ENCODE measurements at places on chromosomes 16 and 17.
A peak's percentile ranks its signal among the peaks of the same experiment; 100 is the strongest.

GRCh38 chr16:21169249-21169981 is 10.9 kb downstream of the LDAF1 start:
- DNase-seq = no peak

- DNase-seq = no peak
These were observed 56.6 kb downstream of the ESRP2 start for GRCh38 chr16:68179196-68179795.

GRCh38 chr16:8655184-8655717 is 19.2 kb upstream of the ABAT start:
- no peak for DNase-seq

- no peak for DNase-seq
These were observed 214.4 kb upstream of the CHMP6 start for GRCh38 chr17:80777274-80777673.

- DNase-seq = no peak
These were observed 46.7 kb downstream of the C17orf67 start for GRCh38 chr17:56786989-56787482.

- no peak for DNase-seq
These were observed 1.4 kb downstream of the NOTUM start for GRCh38 chr17:81959362-81960129.

GRCh38 chr17:34850023-34850422 is 111.2 kb downstream of the CCT6B start:
- no peak for DNase-seq

- no peak for DNase-seq
These were observed 928.7 kb downstream of the KCNJ2 start for GRCh38 chr17:71098071-71098470.

DNA sequence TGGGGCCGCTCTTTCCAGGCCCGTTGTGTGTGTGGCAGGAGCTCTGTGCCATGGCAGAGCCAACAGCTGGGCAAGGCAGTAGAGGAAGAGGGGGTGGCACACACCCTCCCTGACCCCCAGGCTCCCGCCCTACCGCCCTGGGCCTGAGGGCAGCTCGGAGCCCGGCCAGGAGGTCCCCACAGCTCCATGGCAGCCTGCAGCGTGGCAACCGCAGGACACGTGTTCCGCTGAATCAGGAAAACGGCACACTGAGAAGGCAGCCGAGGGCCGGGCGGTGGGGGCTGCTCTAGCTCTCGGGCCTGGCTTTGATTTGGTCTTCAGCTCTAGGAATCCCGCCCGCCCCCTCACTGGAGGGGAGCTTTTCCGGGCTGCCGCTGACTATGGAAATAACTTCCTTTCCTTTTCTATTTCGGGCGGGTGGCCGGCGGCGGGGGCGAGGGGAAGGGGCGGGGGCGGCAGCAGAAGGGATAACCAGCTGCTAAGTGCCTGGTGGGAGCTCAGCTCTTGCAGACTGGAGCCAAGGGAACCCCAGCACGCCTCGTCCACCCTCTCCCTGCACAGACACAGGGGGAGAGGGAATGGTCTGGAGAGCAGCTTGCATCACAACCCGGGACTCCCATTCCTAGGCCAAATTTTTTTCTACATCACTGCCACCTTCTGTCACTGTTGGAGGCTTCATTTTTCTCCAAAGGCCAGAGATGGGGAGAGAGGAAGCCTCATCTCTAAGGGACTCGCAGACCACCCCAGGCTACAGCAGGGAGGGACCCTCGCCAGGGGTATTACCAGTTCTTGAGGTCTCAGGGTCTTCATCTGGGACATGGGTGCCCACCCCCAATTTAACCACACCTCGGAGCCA is 24.8 kb upstream of the MRPS23 start:
- peak; percentile 93 for DNase-seq

GRCh38 chr17:56111706-56112485 is 41.4 kb upstream of the ANKFN1 start:
- DNase-seq = no peak

DNA sequence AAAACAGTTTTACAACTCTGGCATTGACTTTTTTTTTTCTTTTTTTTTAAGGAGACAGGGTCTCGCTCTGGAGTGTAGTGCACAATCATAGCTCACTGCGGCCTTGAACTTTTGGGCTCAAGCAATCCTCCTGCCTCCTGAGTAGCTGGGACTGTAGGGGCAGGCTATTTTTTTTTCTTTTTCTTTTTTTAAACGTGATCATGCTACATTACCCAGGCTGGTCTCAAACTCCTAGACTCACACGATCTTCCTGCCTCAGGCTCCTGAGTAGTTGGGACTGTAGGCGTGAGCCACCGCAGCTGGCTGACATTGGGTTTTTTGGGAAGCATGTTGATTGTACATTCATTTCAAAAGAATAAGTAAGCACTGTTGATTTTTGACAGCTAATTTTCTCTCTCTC is 32.1 kb downstream of the TNRC6A start:
- DNase-seq = no peak

DNA sequence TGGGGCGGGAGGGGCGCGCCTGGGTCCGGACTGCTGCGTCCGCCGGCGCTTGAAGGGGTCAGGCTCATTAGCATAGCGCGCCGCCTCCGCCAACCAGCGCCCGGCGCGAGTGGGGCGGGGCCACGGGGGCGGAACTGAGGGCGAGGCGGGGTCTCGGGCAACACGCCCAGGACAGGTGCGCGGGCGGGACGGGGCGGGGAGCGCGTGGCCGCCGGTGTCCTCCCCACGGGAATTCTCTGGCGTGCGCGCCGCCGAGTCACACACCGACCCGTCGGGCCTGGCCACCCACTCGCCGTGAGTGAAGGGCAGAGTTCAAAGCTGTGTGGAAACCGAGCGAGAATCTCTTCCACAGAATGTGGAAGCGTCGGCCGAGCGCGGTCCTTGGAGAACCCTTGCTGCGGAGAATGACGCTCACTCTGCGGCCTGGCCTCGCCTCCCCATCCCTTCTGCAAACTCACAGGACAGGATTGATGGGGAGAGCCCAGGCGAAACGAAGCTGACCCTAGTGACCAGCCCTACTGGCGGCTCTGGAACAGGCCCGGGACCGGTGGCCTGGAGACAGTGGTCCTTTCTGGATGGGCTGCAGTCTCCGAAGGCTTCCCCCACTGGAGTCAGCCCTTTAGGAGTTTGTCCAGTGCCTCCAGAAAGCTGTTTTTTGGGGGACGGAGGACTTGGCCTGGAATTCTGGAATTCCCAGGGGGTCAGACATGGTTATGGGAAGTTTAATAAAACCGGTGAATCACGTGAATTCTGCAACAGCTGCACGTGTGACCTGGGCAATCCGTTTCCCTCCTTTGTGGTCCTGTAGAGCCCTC is at the start of gene SNAI3:
Gene SNAI3 (minus strand): TSS at position 69 of the 815 bp plus-strand sequence. CDS start 101 bp downstream, outside the sequence.
- peak; percentile 78 for DNase-seq

- DNase-seq = no peak
These were observed 200.4 kb upstream of the PMFBP1 start for GRCh38 chr16:72372087-72373045.

- no peak for DNase-seq
These were observed at the start of gene DDX42 for GRCh38 chr17:63774141-63774968. Gene DDX42 (plus strand): TSS chr17:63774170. CDS start chr17:63787050, 12,880 bp downstream.

DNA sequence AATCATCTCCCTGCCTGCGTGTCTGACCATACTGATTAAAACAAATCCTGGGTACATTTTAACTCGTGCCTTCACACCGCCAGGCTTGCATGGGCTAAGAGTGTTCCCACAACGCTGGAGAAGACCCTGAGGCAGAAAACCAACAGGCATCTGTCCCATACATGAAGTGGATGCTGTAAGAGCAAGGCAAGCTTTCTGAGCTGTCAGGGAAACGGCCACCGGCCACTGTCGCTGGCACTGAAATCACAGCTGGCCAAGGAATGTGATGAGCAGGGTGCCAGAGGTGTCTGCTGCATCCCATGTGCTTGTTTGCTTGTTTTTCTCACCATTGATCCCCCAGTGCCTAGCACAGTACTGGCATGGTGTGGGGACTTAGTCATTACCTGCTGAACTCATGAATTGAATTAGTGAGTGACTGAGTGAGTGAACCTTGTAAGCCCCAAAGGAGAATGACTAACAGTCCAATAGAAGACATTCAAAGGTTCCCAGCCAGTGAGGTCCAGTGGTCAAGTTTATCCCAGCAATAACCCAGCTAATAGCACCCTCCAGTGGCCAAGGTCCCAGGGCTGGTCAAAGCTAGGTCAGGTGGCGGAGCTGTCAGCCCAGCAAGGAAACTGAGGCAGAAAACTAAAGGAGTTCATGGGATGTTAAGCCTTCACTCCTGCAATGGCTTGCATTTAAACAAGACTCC is 92.7 kb upstream of the CDH5 start:
- DNase-seq = no peak

Measured in left forelimb (tissue), 1 donor.